ENCODE measurements at places on chromosomes 13 and 19.

- no peak for DNase-seq
Measured at GRCh38 chr19:53546758-53547513, 9.0 kb downstream of the ZNF331 start.

DNA sequence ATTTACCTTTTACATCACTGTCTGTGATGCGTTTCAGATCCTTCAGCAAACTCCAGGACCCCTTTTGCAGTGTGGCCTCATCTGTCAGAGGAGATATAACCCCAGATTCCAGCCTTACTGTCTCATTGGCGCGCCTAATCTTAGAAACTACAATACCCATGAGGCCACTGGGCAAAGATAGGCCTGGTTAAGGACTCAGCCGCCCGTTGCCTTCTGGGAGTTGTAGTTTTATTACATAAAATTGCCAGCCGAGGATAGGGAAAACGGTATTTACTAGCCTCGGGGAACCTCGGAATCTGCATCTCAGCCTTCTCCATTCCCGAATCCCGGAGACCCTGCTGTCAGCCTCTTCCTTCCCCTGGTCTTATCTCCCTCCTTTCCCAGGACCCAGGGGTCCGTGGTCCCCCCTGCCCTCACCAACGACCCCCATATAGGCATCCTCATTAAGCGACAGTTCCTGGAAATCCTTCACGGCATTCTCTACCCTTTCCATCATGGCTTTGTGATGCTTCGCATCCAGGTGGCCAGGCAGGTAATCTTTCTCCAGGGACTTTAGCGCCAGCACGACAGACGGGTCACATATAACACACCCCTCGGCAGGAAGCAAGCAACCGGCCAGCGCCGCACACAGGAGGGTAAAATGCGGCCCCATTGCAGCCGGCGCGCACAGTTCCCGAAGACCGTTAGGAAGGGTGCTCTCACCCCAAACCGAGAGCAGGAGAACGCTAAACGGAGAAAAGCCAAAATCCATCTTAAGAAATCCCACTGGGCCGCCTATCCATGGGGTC lies 1.3 kb downstream of the IZUMO1 start:
- peak; percentile 33 for DNase-seq

GRCh38 chr19:34482380-34483250 lies 1.1 kb downstream of the WTIP start:
- DNase-seq, result no peak

DNA sequence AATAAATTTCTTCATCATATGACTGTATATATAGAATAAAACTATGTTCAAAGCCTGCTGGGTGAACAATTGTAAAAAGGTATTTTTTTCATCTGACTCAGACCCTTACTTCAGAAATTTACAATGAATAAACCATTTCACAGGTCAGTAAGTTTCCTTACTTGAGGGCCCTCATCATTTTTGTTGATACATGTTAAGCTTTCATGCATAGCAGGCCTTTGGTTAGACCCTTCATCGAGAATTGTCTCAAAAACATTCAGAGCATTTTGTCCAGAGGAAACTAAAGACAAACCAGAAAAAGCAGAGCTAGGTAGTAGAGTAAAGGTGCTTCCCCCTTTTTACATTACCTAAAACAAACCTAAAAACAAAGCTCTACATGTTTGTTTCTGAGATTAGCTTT lies 46.2 kb downstream of the FNDC3A start:
- no peak for DNase-seq

DNA sequence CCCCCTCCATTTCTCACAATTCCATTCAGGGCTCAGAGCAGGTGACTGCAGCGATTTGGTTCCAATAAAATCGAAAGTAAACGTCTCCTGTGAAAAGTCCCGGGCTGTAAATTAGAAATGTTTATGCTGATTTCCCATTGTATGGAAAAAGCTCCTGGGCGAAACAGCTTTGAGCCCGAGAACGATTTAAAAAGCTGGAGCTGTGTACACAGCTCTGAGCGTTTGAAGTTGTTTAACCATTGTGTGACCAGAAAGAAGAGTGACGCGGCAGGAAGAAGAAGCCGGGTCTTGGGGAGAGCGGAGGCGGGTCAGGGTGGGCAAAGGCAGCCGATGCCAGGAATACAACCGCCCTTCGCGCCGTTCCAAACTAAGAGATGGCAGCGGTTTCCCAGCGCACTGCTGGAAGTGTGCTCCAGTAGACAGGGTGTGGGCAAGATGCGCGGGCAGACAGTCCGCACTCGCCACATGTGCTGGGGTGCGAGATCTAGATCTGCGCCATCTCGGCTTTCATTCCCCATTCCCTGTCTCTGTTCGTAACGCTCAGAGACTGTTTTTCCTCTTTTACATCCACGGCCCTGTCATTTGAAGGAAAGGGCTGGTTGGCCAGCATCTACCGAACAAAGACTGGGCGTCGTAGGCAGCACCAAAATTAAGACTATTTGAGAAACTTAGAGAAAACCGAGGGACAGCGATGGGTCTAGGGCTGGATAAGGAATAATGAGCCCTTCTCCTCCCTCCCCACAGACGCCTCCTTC lies 960 bp upstream of the GSX1 start:
- DNase-seq, result peak; percentile 11

GRCh38 chr19:1936430-1936829 lies 4.5 kb upstream of the CSNK1G2 start:
- no peak for DNase-seq

DNA sequence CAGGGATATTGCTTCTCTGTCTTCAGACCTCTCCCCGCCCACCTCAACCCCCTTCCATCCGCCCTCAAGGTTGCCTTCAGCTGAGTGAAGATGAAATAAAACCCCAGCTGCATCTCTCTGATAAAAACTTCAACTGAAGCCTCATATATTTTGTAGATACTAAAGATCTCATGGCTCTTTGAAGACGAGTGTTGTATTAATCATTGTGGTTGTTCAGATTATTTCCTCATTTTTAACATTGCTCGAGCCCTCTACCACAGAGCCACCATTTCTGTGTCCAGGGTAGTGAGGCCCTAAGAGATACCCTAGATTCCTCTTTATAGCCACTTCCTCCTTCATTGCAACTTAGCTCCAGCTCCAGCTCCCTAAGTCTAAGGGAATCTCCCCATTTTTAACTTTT lies 312.8 kb upstream of the ZNF507 start:
- DNase-seq, result no peak

GRCh38 chr19:5045956-5046338 lies 77.0 kb downstream of the KDM4B start:
- no peak for DNase-seq

- DNase-seq, result no peak
Measured at GRCh38 chr19:29836409-29836825, 24.6 kb downstream of the CCNE1 start.

- DNase-seq, result peak; percentile 0
Measured at GRCh38 chr13:49225223-49226042, 5.3 kb downstream of the MLNR start.

- DNase-seq, result no peak
Measured at GRCh38 chr19:12952488-12953137, 4.4 kb downstream of the GADD45GIP1 start.

DNA sequence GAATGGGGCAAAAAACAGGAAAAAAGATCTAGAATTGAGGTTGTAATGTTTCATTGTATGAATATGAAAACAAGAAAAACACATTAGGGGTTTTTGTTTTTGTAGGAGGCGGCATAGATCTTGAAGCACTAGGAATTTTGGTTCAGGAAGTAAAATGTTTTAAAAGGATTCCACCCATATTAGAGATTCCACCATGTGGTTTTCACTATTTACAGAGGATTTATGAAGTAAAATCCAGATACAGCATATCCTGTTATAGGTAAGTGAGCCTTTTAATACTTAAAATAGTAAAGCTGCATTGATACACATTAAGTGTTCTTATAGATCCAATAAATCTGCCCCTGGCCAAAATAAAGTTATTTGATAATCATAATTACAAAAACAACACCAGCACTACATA lies 61.4 kb downstream of the MICU2 start:
- DNase-seq, result no peak

DNA sequence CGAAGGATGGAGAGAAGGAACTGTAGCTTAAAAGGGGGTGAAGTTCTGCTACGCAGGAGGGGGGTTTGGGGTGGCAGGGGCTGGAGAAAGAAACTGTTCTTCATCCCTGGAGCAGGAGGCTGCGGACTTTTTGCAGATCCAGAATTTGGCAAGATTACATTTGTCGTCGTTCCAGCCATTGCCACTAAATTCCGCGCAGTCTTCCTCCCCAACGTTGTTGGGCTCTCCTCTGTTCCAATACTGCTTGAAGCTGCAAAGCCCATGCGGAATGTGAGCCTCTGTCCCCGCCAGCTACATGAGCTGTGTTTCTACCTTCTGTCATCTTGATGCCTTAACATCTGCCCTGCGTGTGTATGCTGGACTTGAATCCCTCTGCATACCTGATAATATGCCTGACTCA lies 4.3 kb downstream of the CD209 start:
- DNase-seq, result no peak

- DNase-seq, result no peak
Measured at GRCh38 chr13:32036126-32036695, 4.6 kb downstream of the FRY start.

DNA sequence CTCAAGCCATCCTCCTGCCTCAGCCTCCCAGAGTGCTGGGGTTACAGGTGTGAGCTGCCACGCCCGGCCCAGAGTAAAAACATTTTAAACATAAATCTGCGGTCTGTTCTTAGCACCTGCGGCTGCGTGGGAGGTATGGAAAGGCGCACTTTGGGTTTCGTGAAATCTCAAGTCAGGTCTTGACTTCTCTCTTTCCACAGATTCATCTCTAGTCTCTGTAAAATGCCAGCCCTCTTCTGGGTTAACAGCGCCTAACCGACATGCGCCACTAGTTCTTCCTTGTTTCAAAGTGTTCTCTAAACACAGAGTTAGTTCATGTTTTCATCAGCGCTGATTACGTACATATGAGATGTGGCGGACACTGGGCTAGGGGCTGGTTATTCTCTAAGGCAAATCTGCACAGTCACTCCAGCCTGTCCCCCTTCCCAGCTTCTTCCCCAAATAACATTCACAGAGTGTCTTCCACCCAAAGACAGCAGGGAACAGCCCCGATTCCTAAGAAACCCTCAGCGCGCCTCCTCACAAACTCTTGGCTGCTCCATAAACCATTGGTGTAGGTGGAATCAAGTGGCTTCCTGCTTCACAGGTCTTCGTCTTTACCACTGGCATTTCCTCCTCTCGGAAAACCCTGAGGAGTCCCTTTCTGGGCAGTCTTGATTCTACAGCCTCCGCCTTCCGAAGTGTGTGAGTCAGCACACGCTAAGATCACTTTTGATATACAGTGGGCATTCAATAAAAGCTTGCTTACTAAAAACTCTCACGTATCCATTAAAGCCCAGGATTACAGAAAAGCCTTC lies 1.4 kb downstream of the PARP4 start:
- DNase-seq, result no peak

DNA sequence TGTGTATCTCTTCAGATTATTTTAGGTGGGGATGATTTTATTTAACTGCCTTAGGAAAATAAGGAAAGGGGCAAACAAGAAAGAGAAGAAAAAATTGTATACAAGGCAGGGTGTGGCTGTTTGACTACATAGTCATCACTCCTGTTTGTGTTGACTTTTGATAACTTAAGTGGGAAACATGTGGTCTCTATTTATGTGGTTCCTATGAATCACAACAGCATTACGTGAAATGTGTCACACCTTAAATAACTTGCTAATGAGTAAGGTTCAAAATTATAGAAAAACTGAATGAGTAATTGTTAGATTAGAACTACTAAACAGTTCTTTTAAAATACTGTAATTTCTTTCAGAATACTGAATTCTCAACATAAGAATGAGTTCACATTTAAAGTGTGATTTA lies 69.3 kb downstream of the LMO7 start:
- DNase-seq, result no peak

DNA sequence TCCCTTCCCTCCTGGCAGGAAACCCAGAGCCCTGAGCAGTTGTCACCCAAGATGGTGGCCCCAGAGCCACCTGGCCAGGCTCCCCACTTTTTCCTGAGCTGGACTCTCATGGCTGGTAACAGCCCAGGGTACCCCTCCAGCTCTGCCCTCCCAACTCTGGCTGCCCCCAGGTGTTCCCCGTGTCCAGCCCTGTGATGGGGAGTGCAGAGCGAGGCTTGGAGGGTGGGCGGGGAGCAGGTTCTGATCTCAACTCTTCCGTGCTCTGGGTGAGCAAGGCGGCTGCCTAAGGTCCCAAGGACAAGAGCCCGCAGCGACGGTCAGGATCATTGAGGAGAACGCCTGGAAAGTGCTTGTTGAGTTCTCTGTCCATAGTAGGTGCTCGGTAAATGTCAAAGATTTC lies 54.7 kb upstream of the GAS6 start:
- DNase-seq, result no peak

- DNase-seq, result no peak
Measured at GRCh38 chr13:53941588-53942190, 913.1 kb downstream of the OLFM4 start.

DNA sequence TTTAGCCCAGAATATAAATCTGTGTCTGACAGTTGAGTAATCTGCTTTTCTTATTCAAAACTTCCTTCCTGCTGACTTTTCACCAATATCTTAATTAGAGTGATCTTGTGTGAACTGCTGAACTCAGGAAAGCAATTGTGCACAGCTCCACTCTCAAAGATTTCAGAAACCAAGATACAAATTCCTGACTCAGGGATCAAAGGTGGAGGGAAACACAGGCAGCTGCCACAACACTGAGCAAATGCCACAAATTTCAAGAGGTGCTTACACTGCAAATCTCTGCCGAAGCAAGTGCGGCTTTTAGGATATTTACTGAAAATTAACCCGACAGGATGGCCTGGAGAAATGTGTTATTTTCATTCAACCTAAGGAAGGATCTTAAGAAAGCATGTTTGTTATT lies 111.4 kb downstream of the STOML3 start:
- DNase-seq, result no peak

GRCh38 chr19:40933025-40933424 lies 51.0 kb upstream of the CYP2A7 start:
- DNase-seq, result no peak

GRCh38 chr13:102017248-102017647 lies 384.6 kb downstream of the FGF14 start:
- no peak for DNase-seq

DNA sequence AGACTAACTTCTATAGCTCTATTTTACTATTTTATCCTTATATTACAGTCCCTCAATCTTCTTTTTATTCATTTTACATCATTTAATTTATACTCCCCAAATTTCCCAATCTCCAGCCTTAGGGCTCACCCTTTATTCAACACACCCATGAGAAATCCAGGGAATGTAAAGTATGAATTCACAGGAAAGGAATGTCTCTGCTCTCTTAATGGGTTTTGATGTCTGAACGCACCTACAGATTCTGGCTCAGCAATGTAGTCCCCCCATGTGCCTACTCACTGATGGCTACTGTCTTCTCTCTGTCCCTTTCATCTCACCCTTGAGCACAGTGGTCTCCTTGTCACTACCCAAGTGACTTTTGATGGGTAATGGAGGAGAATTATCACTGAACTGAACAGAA lies 32.8 kb downstream of the TNFSF13B start:
- DNase-seq, result no peak

- peak; percentile 36 for DNase-seq
Measured at GRCh38 chr19:32674153-32674930, 638 bp downstream of the ANKRD27 start.

GRCh38 chr13:25912961-25913360 lies 138.9 kb downstream of the SHISA2 start:
- DNase-seq, result no peak

- no peak for DNase-seq
Measured at GRCh38 chr13:64505336-64505910, 2724.7 kb downstream of the PCDH9 start.

Measured in NCI-H345 (cell line).